Neuronal stem cell (in vitro differentiated cells): ENCODE measurements at places on chromosomes 12 and 14.

DNA sequence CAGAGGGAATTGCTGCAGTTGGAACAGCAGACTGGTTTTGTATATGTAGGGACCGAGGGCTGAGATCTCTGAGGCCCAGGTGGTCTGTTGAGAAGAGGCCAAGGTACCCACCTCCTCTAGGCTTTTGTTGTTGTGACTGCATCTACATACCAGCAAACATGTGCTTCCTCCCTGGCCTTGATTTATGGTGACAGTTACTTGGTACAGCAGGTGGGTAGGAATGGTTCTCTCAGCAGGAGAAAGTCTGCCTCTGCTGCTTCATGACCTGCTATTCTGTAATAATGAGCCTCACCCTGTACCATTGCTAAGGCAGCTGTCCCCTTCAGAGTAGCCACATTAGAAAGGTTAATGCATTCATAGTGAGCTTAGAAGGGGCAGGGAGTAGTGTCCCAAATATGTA lies 196.7 kb upstream of the PELI2 start:
- no peak for DNase-seq

- no peak for DNase-seq
Observed at GRCh38 chr12:29081101-29081500, 68.0 kb upstream of the FAR2 start.

GRCh38 chr12:105559310-105559709 lies 228.8 kb downstream of the C12orf75 start:
- no peak for DNase-seq

- no peak for DNase-seq
Observed at GRCh38 chr12:132267873-132268272, 61.5 kb downstream of the GALNT9 start.

DNA sequence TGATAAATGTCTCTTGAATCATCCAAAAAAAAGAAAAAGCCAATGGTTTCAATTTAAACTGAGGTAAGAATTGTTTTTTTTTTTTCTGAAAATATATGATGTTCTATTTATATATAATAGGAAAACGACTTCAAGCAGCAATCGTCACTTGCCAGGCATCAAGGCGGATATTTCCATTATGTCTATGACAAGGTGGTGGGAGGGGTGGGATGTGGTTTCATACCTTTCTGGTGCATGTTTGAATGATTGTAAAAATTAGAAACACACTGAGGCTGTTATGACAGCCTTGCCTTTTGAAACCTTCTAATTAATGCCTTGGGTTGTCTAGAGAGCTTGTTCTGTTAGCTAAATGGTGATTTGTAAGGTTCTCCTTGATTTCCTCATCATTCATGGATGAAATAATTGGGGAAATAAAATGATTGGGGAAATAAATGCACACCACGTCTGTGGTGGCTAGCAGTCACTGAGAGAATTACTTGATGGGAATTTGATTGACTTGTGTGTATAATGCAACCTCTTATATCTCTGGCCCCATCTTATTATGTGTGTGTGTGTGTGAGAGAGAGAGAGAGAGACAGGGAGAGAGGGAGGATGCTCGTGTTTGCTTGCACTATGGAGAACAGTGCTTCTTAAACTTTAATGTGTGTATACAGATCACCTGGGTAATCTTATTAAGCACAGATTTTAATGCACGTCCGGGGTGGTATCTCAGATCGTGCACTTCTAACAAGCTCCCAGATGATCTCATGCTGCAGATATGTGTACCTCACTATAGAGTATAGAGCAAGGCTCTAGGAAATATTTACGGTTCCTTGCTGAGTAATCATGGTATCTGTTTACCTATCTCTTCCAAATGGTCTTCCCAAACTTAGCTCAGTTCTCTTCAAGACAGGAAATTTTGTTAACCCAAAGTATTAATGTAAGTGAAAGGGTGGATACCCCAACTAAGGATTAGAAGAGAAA lies 502.6 kb downstream of the DIO2 start:
- DNase-seq, result no peak

GRCh38 chr14:90518069-90518940 lies 121.5 kb downstream of the CALM1 start:
- DNase-seq, result no peak

- no peak for DNase-seq
Observed at GRCh38 chr12:84910549-84911241, 1.9 kb downstream of the SLC6A15 start.

DNA sequence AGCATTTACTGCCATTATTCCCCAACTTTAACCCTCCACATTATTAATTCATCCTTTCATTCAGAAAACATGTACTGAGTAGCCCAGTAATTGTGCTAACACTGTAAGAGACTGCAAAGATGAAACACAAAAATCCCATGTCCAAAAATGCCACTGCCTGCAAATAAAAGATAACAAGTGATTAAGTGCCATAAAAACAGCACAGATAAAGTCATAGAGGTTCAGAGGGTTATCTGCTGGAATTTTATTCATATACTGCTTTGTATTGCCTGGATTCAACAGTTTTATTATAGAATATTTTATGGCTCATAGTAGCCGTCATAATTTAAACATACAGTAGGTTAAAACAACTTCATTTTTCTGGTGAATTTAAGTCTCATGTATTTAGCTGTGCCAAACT lies 177.9 kb downstream of the KICS2 start:
- DNase-seq, result no peak

- DNase-seq, result no peak
Observed at GRCh38 chr12:109763201-109763841, 49.7 kb downstream of the FAM222A start.

DNA sequence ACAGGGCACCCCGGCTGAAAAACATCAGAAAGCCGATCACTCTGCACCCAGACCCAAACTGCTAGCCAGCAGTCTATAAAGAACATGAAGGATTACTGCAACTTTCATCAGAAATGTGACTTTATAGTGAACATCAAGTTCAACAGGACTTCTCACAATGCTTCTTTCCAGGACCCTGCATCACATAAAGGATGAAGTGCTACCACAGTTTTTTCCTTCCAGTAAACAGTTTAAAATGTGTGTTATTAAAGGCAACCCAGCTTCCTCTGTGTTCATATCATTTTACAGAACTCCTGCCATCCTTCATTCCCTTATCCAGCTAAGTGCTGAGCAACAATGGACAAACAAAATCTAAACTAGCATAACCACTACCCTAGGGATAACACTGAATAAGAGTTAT lies 280.3 kb upstream of the DIO2 start:
- no peak for DNase-seq

GRCh38 chr12:11771356-11771755 lies 121.9 kb downstream of the ETV6 start:
- DNase-seq, result no peak

DNA sequence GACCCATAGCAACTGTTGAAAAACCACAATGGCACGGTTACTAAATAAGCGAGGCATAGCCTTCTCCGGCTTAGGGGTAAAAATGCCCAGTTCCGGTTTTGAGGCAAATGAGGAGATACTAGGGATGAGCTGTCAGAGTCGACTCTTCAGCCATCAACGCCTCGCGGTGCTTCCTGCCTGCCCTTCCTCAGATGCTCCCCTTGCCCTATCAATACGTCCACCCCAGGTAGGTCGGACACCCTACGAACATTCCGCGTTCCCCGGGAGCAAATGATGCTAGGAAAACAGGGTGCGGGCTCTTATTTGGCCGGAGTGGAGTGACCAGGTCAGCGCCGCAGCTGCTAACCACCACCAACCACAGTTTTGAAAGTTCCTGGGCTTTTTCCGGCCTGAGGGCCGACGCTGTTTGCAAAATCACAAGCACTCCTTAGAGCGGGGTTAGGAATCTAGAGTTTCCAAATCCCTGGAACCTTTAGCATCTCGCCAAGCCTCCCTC lies 1.2 kb downstream of the SRSF9 start:
- peak; percentile 31 for DNase-seq

DNA sequence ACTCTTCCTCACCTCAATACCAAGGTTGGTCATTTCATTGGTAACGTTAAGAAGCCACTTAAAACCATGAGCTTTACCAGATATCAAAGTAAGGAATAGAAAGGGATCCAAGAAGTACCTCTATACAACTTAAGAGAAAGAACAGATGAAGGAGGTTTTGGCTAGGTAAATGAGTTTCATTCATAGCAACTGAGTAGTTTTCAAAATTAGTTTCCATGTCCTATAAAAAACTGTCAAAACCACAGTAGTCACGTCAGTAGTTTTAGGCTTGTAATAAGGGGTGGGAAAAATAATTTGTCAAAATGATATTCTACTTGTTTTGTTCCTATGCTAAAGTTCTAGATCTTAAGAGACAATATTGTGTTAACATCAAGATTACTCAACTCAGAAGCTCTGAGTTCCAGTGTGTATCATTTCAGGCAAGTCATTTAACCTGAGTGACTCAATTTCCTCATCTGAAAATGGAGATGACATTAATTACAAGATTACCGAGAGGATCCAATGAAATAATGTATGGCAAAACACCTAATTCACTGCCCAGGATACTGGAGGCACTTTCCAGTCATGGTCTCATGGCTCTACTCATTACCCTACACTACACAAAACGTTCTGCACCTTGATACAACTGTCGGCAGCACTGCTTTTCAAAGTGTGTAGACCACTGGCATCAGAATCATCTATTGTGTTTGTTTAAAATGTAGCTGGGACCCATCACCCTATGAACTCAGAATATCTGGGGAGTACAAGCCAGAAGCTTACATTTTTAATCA lies 24.1 kb upstream of the SLC6A13 start:
- DNase-seq, result no peak

GRCh38 chr12:27453421-27453820 lies 6.9 kb downstream of the SMCO2 start:
- no peak for DNase-seq

DNA sequence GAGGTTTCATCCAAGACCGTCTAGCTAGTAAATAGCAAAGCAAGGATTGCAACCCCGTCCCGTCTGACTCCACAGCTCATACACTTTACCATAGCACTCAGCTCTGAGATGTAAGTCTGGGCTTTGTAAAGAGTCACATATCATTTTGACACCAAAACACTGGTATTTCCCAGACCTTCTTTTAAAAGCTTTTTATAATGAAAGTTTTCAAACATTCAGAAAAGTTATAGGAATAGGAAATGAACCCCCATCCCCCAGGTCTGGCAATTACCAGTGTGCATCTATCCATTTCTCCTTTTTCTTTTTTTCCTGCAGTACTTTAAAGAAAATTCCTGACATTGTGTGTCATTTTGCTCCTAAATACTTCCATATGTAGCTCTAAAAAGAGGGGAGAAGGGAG lies 183.6 kb upstream of the CCND2 start:
- no peak for DNase-seq

GRCh38 chr14:64675312-64675711 lies 28.9 kb upstream of the PLEKHG3 start:
- DNase-seq, result no peak

DNA sequence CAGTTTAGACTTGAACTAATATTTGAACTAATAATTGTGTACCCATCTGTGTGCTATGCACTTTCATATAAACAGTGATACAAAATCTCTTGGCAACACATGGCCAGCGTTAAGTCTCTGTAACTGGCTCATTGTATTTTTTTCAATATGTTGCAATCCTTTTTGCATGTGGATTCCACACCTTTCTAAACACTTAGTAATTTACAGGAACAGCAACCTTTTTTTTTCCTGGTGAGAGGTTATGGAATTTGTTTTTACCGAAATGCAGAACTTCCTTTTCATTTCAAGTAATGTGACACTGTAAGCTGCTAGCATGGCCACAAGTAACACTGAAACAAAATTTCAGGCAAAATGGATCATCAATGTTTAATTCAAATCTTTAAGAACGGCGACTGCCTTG lies 45.4 kb upstream of the EPS8 start:
- no peak for DNase-seq

DNA sequence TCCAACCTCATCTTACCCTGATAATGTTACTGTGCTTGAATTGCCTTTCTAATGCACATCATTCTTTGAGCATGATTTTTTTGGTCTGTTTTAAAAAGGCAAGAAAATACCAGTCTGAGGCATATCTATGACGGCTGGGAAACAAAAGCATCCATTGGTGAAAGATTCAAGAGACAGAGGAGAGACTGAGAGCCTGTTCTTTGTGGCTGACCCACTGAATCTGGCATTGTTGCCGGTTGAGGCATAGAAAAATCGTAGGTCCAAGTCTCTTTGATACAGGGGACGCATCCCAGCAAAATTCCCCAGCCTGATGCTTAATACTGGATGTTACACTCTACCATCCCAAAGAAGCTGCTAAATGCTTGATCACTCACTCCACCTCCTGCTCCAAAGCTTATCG lies 2.9 kb upstream of the KLHL42 start:
- no peak for DNase-seq

GRCh38 chr12:7219599-7220243 lies 30.2 kb downstream of the PEX5 start:
- DNase-seq, result peak; percentile 78

DNA sequence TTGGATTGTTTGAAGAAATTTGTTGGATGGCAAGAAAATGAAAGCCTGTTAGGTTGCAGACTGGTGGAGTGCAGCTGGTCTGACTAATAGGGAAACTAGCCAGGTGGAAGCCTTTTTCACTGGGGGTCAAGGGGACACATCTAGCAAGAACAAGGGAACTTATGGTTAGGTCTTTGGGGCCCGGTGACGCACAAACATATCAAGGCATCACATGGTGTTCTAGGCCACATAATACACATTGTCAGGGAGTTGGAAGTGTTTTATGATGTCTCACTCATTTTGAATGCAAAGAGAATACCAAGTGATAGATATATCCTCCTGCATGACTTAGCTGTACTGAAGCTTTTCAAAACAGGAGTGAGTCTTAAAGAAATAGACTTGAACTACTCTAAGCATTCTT lies 351.2 kb downstream of the KCNH5 start:
- DNase-seq, result no peak

DNA sequence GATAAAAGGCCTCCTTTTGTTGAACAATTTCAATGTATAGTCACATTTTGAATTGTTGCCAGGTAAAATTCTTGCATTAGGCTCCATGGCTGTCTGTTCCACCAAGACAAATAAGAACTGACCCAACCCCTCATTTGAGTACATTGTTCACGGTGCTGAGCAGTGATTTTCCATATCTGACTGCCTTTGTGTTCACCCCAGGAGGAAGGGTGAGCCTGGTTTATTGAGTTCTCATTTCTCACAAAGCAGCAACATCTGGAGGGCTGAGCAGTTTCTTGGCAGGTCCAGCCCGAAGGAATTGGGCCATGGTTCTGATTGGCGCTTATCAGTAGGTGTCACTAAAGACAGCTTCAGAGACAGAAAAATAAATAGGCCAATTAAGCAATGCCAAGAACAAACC lies 149.1 kb downstream of the BMP4 start:
- no peak for DNase-seq

DNA sequence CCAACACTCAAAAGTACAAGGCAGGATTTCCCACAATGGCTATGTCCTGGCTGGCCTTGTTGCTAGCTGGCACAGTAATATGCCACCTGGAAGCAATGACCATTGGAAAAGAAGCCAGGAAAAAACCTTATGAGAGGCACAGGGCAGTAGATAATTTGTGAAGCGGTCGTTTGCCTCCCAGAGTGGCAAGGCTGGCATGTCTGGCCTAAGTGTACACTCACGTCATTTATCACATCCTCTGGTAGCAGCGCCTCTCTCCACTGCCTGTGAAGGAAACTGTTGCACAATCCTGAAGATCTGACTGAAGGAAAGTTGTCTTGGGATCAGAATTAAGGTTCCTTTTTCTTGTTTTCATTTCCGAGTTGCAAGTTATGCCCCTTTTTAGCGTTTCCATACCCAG lies 408.5 kb downstream of the ZFP36L1 start:
- no peak for DNase-seq
